ENCODE measurements at places on chromosomes 5 and 9.

GRCh38 chr5:178201221-178201926, 3.0 kb upstream of the HNRNPAB start:
- DNase-seq, result no peak

DNA sequence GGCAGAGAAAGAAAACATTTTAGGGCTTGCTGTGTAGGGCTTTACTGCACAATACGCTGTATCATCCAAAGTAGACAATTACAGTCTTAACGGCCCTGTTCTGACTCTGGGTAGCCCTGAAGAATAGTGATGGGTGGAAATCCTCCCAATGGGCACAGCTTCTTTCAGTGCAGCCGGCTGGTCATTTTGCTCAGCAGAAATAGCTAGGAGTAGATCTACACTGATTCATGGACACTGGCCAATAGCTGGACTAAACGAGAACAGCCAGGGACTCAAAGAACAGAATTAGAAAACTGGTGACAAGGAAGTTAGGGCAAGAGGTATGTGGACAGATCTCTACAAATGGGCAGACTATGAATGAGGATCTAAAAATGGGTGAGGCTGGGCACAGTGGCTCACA, 69.3 kb downstream of the IARS1 start:
- DNase-seq, result no peak

GRCh38 chr5:143748516-143748915, 63.4 kb upstream of the HMHB1 start:
- no peak for DNase-seq

DNA sequence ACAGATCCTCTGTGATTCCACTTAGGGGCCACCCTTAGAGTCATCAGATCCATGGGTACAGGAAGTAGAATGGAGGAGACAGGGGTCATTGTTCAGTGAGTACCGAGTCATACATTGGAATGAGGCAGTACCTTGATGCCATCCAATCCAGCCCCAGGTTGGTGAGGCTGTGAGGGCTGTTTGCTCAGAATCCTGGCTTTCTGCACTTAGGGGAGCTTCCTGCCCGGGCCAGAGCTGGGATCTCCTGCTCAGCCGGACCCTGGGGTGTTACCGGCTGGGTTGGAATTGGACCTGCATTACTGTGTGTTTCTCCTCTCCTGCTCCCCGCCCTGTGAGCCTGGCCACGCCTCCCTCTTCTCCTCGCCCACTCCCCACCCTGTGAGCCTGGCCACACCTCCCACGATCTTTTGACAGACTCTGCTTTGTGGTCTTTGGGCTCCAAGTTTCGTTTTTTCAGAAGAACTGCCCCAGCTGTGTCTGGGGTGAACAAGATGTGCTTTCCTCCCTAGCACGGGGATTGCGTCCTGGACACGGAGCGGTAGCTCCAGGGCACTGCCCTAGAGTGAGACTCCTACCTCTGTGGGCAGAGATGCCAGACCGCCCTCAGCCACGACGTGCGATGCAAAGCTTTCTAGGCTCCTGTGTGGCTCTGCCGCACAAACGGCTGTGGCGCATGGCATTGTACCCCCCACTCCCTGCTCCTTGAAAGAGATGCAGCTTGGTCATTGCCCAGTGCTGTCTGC, 15.4 kb downstream of the TRAF2 start:
- no peak for DNase-seq

- DNase-seq, result no peak
These were observed 74.5 kb upstream of the PANK3 start for GRCh38 chr5:168653626-168654025.

DNA sequence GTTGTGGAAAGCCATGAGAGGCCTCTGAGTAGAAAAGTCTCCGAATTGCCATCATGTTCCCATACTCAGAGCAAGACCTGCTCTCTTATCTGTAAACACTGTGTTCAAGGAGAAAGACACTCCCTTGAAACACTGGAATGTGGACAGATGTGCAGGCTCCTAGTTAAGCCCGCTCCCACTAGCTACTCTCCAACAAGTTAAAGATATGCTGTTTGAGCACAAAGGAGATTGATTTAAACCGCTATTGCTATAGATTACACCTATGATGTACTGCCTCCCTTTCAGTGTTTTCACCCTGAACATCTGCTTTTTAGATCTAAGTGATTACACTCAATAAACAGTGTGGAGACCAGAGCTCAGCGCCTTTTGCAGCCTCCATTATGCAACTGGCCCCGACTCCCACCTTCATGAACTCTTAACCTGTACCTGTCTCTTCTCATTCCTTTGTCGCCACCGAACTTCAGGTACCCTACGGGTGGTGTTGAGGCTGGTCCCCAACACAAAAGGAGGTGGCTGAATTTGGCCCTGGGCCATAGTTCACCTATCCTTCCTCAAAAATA, 47.5 kb downstream of the TMEM245 start:
- DNase-seq, result no peak

DNA sequence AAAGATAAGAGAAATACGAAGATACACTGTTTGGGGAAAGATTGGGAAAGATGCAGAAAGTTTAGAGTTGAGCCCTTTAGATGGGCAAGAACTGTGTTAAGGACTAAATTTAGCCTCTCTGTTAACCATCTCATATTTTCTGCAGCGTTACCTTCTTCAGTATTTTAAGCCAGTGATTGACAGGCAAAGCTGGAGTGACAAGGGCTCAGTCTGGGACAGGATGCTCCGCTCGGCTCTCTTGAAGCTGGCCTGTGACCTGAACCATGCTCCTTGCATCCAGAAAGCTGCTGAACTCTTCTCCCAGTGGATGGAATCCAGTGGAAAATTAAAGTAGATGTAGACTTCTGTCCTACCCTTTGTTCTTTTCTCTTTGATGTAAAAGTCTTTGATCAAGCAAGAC, 26.4 kb upstream of the LNPEP start:
- no peak for DNase-seq

DNA sequence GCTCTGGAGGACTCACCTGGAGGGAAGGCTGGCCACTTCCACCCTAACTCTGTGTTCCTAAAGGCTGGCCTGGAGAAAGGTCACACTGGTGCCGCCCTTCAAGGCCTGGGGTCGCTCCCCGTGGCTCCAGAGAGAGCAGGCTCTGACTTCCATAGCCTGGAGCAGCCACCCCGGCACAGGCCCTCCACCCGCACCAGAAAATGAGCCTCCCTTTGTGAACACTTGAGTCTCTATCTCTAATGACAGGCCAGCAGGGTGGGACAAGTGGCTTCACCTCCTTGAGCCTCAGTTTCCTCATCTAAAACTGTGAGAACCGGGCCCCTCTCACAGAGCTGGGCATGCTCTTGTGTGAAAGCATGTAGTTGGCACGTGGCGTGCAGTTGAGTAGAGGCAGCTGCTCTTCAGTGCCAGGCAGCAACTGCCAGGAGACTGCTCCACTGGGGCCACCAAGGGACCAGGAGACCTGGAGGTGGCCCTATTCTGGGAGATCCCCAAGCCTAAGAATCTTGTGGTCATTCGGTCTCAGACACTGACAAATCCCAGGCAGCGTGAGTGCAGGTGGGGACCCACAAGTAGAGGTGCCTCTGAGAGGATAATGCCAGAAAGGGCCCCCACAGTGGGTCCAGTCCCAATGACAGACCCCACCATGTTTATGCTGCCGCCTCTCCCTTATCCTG, 56.7 kb upstream of the GARNL3 start:
- DNase-seq, result no peak

GRCh38 chr5:107393851-107394250, 276.9 kb downstream of the EFNA5 start:
- DNase-seq, result no peak

- no peak for DNase-seq
These were observed 56.3 kb upstream of the DIRAS2 start for GRCh38 chr9:90698871-90699440.

All from fibroblast of the conjunctiva (primary cell).